ENCODE measurements at places on chromosomes 11 and 22. TPM values are rescaled to one million over a fixed set of nuclear protein-coding genes. Genes with fewer than 3 reads are reported as not detected.

DNA sequence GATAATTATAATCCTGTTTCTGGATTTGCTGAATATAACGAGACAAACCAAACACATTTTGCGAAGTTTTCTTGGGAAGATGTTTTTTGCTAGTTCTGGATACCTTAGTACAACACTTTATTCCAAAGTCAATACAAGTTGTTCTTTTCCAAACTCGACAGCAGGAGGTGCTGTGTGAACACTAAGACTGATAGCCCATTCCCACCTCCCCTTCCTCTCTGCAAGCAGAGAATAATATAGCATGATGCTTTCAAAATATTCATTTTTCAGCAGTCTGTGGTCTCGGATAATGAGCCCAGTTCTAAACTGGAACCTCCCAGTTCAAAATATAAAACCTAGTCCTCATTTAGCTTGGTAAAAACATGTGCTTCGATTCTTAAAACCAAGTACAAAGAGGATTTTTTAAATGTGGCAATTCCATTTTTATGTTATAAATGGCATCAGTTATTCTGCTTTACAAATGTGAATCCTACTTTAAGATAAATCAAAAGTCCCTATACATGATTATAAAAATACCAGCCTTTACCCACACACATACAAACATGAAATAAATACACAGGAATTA is 129.1 kb downstream of the DCDC1 start:
- ATAC-seq: no peak

- no peak for ATAC-seq
Observed at GRCh38 chr22:18104566-18104965, 6.0 kb upstream of the TUBA8 start.

- ATAC-seq: no peak
Observed at GRCh38 chr11:114239753-114240161, 56.4 kb upstream of the NNMT start.

- ATAC-seq: no peak
Observed at GRCh38 chr11:132980670-132981069, 551.6 kb downstream of the OPCML start.

GRCh38 chr11:16946477-16947282 is 67.5 kb downstream of the PLEKHA7 start:
- no peak for ATAC-seq

DNA sequence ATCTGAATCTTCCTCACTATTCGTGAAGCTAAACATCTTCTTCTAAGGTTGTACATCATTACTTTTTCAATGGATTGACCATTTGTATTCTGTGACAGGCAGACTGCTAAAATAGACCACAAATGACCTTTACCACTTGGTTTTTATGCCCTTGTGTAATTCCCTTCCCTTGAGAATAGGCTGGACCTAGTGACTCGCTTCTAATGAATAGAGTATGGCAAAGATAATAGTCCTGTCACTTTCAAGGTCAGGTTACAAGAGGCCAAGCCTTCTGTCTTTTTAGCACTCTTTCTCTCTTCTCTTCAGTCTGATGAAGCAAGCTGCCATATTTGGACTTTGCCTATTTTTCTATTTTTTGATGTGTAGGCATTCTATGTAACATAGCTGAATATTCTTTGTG is 492.9 kb downstream of the SOX6 start:
- no peak for ATAC-seq

GRCh38 chr11:5992604-5993251 is 5.9 kb upstream of the OR52L1 start:
- ATAC-seq: no peak

The GGTLC2 gene
- not detected for total RNA-seq

DNA sequence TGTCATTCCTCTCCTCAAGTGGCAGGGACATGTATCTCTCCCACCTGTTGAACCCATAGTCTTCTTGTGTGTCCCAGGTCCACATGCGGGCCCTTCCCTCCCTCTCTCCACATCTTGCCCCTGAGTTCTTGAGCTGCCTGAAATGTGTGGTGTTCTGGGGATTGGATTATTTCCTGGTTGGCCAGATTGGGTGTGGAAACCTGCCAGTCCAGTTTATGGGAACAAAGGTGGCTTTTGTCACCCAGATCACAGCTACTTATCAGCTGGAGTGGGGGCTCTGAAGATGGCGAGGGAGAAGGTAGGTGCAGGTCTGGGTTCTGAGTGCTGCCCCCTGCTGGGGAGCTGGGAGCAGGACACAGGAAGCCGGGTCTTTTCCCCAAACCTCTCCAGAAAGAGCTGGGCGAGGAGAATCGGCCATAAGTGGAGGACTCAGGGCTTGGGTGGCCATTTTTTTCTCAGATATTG is 14.2 kb downstream of the DTX4 start:
- ATAC-seq: no peak

DNA sequence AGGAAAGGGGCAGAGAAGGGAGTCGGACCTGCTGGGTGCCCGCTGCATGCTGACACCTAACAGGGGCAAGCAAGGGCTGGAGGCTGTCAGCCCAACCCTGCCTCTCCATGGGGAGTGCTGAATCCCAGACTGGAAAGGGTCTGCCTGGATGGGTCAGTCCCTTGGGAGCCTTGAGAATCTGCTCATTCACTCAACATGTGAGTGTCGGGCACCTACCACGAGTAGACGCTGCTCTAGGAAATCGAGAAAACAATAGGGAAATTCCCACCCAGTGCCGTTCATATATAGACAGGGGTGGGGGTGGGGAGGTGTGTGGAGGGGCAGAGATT is 4.4 kb upstream of the CTSD start:
- ATAC-seq: no peak

The OR8A1 gene
- not detected for total RNA-seq

GRCh38 chr11:35243774-35244173 is 104.8 kb downstream of the CD44 start:
- no peak for ATAC-seq

- ATAC-seq: no peak
Observed at GRCh38 chr11:100232006-100232405, 455.1 kb upstream of the ARHGAP42 start.

DNA sequence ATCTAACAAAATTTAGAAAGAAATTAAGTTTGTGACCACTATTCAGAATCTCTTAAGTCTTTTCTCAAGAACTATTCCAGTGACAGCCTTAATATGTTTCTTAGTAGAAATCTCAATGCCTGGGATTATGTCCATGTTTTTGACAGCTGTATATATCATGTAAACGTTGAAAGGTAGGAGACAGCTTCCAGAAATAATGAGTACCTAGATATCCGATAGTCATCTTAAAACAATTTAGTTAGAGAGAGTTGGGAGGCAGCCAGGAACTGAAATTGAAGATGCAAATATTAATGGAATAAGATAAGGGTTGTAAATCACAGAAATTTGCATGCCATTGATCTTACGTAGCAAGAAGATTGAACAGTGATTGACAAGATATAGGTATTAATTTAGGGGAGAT is 955.2 kb downstream of the JRKL start:
- no peak for ATAC-seq

DNA sequence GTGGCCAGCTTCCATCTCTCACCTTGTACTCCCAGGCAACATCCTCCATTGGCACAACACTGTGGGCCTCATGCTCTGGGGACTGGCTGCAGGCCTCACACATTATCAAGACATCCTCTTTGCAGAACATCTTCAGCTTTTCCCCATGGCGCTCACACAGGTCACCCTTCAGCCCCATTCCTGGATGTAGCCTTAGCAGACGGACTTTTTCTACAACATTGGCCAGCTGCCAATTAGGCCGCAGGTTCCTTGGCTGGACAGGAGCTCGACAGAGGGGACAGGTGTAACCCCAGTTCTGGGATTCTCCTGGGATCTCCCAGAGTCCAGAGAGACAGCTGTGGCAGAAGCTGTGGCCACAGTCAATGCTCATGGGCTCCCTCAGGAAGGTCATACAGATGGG is 3.0 kb downstream of the TRIM68 start:
- ATAC-seq: no peak

The TTC9C gene
- total RNA-seq: 19.9 TPM

DNA sequence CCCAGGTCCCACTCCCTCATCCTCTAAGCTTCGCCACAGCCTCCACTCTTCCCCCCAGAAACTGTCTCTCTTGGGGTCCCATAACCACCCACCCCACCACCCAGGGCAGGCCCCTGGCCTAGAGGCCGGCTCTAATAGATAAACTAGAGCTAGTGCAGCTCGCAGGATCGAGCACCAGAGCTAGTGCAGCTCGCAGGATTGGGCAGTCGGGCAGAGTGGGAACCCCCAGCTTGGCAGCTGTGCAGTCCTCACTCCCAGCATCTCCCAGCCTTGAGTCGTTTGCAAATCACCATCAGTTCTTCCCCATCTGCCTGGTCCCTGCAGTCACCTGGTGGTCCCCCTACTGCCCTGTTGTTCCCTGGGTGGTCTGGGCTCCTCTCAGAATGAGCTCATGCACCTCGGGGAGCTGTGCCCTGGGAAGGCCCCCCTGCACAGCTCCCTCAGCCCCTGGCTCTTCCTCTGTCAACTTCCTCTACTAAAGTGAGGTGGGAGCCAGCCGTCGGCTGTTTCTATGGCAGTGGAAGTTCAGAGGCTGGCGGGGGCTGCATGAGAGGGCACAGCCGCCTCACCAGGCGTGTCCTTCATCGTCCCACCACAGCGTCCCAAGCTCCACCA is 15.5 kb upstream of the SHANK2 start:
- no peak for ATAC-seq

GRCh38 chr11:112285841-112286311 is 25.2 kb upstream of the PLET1 start:
- ATAC-seq: no peak

DNA sequence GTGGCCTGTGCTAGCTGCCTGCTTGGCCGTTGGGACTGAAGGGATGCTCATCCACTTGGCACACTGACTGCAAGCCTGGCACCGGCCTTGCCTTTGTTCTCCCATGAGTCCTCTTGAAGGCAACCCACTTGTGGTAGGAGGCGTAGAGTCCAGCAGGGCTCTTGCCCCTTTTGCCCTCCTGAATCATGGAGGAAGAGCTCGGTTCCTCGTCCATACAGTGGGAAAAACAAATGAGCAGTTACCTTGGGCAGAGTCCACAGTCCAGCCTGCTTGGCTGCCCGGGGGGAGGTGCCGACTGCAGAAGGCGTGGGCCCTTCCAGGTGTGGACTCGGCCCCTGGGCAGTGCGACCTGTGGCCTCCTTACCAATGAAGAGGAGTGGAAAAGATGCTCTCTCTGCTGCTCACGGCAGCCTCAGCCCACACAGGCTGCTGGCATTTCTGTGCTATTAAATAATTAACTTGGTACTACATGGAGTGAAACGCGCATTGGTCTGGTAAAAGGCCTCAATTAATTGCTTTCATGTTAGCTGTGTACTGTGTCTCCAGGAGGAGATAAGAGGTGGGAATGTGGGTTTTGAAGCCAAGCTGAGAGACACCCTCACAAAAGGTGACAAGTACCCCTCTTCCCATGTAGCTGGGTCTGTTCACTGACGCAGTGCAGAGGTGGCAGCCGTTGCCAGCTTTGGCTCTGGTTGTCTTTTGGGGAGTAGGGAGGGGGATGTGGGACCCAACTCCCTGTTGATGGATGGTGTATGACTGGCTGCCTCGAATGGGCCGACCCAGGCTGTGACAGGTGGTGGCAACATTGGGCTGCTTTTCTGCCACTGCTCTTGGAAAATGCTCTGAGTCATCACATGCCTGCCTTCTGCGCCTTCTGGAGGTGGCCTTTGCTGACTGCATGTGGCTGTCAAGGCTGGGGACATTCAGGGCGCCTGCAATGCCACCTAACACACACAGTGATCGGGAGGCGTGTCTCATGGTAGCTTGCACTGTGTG is 26.8 kb upstream of the B3GAT1 start:
- no peak for ATAC-seq

Measured in gastroesophageal sphincter (tissue), 4 donors.